NCI-H2227 treated with DMSO at 0.1 percent for 48 hours (cell line): ENCODE measurements at places on chromosomes 13 and 19.

DNA sequence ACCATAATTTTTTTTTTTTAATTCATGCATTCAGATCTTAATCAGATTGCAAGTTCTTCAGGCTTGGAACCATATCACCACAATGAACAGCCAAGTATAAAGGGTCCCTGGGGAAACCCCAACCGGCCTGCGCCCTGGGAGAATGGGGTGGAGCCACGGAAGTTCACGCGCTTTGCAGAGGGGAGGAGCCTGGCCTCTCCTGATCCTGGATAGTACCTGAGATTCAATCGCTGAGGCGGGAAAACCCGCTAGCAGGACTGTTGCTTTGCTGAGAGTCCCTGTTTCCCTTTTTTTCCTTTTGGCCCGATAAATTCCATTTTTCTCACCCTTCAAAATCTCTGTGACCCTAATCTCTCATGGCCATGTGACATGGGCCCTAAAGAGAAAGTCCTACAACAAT is 385.1 kb downstream of the IRS2 start:
- DNase-seq = no peak

DNA sequence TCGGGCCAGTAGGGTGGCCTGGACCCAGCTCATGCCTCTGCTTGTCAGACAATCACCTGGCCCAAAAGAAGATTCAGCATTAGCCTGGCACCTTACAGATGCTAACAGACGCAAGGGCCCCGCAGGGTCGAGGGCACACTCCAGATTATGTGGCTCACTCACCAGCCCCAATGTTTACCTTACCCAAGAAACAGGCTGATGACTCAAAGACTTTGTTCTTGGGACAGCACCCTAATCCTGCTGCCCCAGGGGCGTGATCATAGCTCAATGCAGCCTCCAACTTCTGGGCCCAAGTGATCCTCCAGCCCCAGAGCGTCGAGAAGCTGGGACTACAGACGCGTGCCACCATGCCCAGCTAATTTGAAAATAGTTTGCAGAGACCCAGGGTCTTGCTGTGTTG is 9.8 kb downstream of the ECSIT start:
- DNase-seq = no peak

DNA sequence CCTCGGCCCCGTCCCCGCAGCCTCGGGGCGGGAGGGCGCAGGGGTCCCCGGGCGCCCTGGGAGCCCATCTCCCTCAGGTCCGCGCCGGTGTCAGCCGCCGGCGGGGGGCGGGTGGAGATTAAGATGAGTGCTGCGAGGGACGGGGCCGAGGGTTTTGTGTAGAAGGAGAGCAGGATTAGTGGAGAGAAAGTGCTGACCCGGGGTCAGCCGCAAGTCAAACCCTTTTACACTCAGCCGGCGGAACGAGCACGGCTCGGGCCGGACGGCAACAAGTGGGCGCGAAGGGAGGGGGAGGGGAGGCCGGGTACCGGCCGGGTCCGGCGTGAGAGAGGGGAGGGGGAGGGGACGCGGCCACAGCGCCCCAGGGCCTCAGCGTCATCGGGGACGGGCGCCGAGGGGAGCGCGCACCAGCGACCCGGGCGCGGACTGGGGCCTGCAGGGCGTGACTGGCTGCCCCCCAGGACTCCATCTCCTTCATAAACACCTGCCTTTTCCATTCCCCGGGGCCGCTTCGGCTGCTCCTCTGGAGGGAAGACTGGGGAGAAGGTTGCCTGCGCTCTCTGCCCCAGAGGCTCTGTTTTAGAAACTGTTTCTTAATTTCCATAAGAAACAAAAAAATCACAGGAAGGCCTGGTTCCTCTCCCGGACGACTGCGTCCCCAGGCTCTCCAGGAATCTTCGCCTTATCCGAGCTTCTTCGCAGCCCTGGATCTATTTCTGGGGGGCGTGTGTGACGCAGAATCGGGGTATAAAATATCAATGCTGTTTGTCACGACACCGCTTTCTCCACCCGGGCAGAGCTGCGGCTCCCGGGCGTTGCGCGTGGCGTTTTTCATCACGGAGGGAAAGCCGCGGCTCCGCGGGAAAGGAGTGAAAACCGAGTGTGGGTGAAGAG is 6.5 kb downstream of the SOX1 start:
- DNase-seq = peak; percentile 9

GRCh38 chr13:84126671-84127171 is 244.4 kb upstream of the SLITRK1 start:
- no peak for DNase-seq

DNA sequence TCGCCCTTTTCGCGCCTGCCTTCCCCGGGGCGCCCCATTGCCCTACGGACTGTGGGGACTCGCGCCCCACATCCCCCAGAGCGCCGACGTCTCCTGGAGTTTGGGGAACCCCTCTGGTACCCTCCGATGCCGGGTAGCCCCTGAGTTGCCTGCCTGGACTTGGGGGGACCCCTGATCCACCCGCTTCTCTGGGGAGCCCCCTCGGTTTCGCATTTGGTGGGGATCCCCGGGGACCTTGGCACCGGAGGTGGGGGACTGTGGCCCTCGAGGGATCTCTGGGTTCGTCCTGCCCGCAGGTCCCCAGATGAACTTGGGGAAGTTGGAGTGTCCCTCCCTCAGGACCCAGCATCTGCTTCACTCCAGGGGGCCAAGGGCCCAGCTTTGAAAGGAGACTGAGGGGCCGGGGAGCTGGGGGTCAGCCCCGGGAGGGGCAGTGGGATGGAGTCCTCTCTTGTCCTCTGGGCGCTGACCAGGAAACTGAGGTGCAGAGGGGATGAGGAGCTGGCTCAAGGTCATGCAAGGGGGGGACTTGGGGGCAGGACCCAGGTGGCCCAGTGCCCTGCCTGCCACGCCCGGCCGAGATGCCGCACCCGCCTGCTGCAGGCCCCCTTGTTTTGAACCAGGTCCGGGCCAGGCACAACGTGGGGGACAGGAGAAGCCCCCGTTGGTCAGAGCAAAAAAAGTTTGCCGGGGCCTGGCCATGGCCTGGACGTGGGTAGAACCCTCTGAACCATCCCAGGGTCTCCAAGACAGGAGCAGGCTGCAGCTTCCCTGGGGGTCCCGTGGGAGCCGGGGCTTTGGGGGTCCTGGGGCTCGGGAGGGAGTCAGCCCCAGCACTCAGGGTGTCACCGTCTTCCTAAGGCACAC is 1.0 kb downstream of the EFNA2 start:
- no peak for DNase-seq

- DNase-seq = no peak
Measured at GRCh38 chr19:55188625-55189024, 8.5 kb upstream of the SYT5 start.

- no peak for DNase-seq
Measured at GRCh38 chr13:105773863-105774538, 761.5 kb downstream of the EFNB2 start.

GRCh38 chr19:45739498-45740439 is 6.5 kb downstream of the MEIOSIN start:
- DNase-seq = no peak

- no peak for DNase-seq
Measured at GRCh38 chr13:80477661-80478443, 136.9 kb upstream of the SPRY2 start.

GRCh38 chr19:35727956-35728706 is 10.3 kb downstream of the KMT2B start:
- no peak for DNase-seq

GRCh38 chr19:51361239-51361638 is 4.9 kb downstream of the ETFB start:
- no peak for DNase-seq

GRCh38 chr13:109451726-109452125 is 334.7 kb downstream of the IRS2 start:
- DNase-seq = no peak

DNA sequence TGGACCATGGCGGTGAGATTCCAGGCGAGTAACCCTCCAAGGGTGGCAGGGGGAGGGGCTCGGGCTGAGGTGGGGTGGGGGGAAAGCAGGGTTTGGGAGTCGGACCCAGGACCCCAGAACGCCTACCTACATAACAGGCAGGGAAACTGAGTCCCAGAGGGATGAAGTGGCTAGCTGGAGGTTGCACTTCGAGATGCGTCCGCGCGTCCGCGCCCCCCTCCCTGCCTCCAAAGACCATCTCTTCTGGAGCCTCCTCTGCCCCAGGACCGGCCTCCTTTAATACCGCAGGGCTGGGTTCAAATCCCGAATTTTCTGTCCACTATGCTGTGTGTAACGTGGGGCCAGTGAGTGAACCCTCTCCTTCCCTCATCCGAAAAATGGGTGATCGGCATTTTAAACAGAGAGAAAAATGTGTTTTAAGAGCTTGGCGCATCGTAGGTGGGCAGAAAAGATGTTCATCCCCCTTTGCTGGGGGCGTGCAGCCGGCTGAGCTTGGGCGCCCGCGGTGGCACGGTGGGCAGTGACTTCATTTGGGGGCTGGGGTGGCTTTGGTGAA is 13.8 kb downstream of the TJP3 start:
- DNase-seq = no peak

GRCh38 chr19:7869453-7869909 is 4.7 kb downstream of the PRR36 start:
- DNase-seq = no peak

GRCh38 chr13:43933378-43933777 is 53.7 kb downstream of the LACC1 start:
- DNase-seq = no peak

DNA sequence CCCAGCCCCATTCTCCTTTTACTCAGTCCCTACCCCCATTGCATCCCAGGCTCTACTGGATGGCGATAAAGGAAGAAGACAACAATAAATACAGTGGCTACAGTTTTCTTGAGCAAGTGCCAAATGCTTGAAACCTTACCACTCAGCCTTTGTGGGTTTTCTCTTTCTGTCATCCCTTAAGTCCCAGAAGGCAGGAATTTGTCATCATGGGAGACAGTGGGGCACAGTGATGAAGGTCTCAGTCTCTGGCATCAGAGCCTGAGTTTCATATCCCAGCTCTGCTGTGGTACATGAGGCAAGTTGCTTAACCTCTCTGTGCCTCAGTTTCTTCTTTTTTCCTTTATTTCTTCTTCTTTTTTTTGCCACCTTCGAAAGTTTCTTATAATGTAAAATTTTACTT is 5.1 kb upstream of the COMP start:
- DNase-seq = no peak

DNA sequence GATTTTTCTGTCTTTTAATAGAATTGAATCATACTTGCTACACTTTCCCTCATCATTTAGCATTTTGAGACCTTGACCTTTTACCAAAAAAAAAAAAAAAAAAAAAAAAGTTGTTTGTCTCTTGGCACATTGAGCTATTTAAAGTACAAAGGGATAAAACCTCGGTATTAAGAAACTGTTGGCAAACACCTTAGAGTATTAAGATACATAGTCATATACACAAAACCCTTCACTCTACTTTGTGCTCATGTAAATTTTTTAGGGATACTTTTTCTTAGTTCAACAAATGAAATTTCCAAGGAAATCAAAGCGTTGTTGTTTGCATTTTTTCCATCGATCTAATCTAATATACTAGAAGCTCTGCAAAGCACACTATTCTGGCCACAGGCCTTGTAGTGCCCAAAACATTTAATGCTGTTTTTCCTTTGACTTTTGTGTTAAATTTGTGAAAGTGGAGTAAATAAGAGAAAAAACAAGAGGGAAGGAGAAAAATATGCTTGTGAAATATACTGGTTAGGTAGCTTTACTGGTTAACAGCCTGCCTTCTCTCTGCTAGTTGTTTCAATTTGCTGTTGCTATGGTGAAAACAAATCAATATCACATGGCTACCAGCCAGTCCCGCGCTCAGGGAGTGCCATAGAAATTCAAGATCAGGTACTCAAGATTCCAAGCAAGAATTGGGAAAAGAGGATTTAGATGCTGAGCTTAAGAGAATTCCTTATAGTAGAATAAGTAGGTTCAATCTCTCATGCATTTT is 2.6 kb downstream of the MBNL2 start:
- no peak for DNase-seq

DNA sequence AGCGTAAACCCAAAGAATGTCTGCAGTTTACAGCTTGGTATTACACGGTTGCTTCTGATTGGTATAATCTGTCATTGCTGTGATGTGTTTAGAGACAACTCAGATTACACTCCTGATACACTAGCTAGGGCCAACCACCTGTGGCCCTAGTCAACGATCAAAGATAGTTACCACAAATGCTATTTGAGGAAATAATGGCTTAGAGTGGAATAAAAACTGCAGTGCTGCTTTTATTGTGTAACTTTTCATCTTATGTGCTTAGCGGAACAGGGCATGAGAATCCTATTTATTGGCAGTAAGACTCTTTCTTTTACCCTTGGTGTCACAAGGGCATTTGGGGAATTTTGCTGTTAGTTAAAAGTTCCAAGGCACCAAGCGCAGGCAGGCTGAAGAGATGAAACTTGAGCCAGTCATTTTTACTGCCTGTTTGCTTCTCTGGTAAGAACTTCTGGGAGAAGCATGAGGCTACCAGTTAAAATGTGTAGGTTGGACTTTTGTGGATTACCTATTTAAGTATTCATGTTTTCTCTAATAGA is 363.3 kb downstream of the KCNRG start:
- DNase-seq = no peak

- no peak for DNase-seq
Measured at GRCh38 chr19:10252707-10253106, 693 bp downstream of the MRPL4 start.

DNA sequence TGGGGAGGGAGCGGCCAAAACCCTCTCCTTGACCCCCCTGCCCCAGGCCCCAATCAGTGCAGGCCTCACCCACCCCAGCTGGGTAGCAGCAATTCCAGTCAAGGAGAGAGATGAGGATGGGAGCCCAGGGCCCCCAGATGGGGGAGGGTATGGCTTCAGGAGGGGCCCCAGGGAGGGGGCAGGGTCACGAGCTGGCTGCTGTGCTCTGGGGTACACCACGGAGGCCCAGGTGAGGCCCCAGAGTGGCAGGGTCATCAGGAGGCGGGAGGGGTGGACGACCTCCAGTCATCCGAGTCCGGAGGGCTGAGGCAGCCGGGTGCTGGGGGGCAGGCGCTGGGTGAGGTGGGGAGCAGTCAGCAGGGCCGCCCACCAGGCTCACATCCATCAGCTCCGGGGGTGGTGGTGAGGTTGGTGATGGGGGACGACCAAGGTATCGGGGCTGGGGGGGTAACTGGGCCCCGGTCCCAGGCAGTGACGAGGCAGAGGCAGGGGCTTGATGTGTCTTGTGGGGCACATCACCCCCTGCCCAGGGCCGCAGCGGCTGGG is 8.4 kb downstream of the DYRK1B start:
- DNase-seq = no peak

- DNase-seq = peak; percentile 87
Measured at GRCh38 chr19:41299755-41300089, 10.2 kb upstream of the CCDC97 start.

DNA sequence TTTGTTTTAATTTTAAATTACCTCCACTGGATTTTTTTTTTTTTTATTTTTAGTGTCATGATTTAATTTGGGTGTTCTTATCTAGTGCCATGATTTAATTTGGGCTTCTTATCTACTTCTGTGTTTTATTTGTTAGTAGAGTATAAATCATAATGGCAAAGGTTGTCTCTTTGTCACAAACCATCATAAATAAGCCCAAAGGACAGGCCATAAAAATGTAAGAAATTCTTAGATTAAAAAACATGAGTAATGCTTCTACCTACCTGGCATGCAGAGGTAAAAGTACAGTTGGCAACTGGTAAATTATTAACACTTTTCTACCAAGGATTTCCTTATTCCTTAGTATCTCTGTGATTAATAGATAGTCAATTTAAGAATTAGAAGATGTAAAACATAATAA is 55.2 kb downstream of the ERCC5 start:
- no peak for DNase-seq
